Stimulated activated CD4-positive, alpha-beta T cell treated with anti-CD3 and anti-CD28 coated beads, Interleukin-1b, Interleukin-23, amount 100 ng/mL, for 24 hours (primary cell): ENCODE measurements at places on chromosomes 7 and 10.

GRCh38 chr10:78568620-78569019 lies 500.1 kb upstream of the ZMIZ1 start:
- no peak for DNase-seq

- no peak for DNase-seq
Observed at GRCh38 chr7:5282543-5283316, at the start of gene SLC29A4. TSS of gene SLC29A4 (plus strand) at chr7:5282943. CDS start at chr7:5287817, 4,874 bp downstream.

GRCh38 chr7:94394109-94394436 lies 622 bp upstream of the COL1A2 start:
- DNase-seq: no peak

DNA sequence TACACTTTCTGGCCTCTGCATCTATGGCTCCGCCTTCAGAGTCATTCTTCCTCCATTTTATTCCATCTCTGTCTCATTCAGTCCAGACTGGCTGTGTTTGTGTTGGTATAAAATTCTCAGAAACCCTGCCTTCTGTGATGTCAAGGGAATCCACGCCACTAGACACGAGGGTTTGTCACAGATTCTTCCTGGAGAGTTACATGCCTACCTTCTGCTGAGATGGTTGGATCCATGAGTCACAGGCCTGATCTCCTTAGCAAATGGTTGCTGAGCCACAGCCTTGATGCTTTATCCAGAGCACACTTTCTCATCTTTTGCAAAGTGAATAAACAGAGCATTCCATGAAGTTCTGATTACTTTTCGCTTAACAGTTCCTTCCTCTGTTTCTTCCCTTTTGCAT lies 35.9 kb upstream of the TSPAN33 start:
- DNase-seq: no peak

DNA sequence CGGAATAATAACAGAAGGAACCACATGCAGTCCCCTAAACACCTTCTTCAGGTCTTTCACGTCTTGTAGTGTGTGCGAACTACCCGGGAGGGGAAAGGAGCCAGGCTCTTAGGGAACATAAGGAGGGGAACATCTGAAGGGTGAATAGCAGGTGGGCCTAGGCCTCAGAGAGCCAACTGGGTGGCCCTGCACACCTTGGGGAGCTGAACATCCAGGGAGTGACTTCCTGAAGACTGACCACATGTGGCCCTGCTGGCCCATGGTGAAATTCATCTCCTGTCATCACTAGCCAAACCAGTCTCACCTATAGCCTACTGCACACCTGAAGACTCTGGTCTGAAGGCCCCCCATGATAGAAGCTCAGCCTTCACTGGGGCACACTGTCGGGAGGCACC lies 5.6 kb downstream of the CALML3 start:
- DNase-seq: no peak

DNA sequence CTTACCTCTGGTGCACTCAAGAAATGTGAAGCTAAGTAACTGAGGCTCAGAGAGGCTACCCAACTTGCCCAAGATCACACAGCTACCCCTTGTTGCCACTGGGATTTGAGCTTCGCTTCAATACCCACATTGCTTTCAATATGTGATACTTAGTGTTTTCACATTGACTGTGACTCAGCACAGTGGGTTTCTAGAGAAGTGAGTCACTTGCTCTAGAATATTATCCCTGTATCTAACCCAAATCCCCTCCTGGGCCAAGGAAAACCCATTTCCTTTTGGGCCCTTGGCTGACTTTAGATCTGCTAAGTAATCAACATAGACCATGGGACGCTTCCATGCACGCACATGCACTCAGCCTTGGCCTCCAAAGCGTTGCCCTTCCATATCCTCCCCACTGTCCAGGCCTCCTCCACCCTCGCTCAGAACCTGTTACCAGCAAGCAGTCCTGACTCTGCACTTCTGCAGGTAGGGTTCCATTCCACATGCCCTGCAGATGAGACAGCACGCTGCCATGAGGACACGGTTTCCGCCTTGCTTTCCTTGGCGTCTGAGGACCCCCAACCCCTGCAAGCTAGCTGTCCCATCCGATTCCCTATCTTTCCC lies 87.7 kb upstream of the CHST15 start:
- no peak for DNase-seq
